Activated naive CD4-positive, alpha-beta T cell treated with anti-CD3 and anti-CD28 coated beads, Interleukin-2, amount 50 U/mL, for 72 hours (primary cell): ENCODE measurements at places on chromosomes 1 and 21. TPM values are rescaled to one million over a fixed set of nuclear protein-coding genes. Genes with fewer than 3 reads are reported as not detected.

Gene EDEM3
- 12.7 TPM for total RNA-seq

Gene CCDC27
- not detected for total RNA-seq

DNA sequence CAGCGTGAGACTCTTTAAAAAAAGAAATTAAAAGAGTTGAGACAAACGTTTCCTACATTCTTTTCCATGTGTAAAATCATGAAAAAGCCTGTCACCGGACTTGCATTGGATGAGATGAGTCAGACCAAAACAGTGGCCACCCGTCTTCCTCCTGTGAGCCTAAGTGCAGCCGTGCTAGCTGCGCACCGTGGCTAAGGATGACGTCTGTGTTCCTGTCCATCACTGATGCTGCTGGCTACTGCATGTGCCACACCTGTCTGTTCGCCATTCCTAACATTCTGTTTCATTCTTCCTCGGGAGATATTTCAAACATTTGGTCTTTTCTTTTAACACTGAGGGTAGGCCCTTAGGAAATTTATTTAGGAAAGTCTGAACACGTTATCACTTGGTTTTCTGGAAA lies 31.2 kb downstream of the IFNAR1 start:
- no peak for DNase-seq

Gene KRTAP12-2
- not detected for total RNA-seq

DNA sequence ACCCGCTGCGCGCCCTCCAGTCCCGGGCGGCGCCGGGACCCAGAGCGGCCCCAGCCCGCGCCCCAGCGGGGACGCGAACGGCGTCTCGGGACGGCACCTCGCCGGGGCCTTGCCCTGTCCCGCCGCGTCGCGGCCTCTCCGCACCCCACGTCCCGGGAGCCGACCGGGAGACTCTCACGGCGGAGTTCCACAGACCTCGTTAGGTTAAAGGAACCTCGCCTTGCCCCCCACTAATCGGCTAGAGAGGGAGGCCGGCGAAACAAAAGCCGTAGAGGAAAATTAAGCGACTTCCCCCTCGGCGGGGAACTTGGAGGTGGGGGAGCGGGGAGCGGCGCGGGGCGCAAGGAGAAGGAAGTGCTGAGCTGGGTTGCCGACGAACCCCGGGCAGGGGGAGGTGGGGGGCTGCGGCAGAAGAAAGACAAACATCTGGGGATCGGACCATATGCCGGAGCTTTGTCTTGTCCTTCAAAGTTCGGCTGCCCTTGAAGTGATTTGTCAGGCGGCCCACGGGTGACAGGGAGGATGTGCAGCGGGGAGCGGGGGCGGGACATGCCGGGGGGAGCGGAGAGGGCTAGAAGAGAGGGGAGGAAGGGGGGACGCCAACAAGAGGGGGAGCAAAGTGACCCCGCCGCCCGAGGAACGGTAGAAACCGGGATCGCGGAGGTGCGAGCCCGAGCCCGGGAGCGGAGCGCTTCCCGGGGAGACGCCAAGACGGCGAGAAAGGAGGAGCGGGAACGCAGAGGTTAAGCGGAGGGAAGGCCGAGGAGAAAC lies 120.0 kb upstream of the RRP15 start:
- DNase-seq, result peak; percentile 9

- DNase-seq, result peak; percentile 25
Observed at GRCh38 chr1:55054396-55054795, 15.0 kb downstream of the PCSK9 start.

DNA sequence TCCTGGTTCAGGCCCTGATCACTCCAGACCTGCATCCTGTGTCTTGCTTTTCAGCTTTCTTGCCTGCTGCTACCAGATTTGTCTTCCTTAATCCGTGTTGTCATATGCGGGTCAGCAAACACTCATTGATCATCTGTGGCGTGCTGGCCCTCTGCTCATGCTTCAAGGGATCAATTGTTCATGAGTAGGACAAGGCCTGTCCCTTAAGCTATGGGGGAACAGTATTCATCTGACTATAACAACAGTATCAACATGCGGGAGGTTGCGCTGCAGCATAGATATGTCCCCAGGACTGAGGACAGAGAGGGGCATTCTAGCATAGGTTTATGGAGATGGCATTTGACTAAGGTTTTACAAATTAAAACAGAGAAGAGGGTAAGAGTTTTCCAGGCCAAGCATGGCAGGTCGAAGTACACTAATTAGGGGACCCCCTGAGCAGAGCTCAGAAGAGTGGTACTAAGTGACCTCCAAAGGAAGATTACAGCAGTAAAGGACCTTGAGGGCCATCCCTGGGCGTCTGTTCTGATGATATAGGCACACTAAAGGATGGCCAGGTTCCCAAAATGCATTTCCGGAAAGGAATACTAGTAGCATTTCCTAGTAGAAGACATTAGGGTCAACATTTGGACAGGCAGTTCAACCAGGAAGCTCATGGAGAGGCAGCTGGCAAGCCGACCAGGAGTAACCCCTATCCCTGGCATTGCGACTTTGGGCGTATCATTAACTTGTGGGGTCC lies 811 bp upstream of the ZNF672 start:
- DNase-seq, result no peak

DNA sequence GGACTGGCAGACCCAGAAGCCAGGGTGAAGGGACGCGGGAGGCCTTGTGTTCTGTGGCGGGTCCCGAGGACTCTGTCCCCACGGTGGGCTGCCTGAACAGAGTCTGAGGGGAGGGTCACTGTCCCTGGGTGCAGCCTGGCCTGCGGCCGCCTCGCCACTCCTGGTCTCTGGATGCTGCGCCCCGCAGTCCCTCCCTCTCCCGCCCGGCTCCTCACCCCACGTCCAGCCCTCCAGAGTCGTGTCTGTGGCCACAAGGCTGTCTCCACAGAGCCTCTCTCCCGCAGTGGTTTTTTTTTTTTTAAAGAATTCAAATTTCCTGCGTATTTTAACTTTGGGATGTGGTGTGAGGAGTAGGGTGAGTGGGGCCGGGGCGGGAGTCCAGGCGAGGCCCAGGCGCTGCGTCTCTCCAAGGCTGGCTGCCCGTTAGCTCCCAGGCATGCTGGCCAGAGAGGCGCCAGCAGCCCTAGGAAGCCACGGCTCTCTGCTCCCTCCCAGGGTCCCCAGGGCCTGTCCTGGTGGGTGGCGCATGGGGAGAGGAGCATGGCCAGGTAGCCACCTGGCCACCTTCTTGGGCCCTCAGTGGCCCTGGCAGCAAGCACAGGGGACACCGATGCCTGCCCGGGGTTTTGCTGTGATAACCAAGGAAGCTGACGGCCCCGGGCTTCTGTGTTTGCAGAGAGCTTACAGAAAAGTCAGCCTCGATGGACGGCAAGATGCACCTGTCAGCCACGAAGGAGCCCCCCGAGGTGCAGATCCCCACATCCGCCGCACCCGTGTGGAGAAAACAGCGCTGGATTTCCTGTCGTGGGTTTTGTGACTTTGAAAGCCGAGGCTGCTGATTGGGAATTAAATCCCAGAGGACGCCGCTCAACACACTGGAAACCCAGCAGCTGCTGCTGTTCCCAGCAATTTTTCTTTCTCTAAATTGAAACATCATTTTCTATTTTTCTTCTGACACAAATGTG lies 72.8 kb downstream of the MORN1 start:
- no peak for DNase-seq

DNA sequence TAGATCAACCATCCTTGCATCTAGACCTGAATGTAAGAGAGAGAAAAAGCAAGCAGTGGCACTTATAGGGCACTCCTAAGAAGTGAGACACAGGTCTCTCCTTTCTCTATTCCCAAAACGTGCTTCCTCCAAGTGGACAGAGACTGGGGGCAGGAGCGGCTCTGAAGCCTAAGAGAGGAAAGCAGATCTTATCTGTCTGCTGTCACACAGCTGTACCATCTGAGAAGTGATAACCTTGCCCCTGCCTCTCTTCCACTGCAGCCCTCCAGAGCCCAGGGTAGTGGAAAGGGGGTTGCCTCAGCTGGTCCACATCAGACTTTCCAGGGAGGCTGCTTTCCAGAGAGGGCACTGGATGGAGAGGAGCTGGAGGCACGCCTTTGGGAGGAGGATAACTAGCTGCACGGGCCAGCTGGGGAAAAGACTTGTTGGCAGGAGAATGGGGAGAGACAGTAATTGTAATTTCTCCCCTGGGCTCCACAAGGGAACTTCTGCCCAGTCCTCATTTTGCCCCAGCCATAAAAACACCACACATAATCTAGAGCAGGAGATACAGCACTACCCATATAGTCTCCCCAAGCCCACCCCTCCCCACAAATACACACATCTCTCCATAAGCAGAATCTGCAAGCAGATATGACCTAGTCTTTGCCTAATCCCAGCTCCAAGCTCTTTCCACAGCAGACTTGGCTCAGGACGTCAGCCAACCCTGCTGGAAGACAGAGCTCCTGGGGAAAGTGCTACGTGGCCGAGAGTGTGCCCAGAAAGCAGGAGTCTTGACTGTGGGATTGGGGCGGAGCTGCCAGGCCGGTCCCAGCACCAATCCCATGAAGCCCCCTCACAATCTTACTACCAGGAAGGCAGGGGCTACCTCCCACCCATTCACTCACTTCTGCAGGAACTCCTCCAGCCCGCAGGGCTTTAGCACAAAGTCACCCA lies 31.2 kb downstream of the PIK3C2B start:
- DNase-seq, result no peak

DNA sequence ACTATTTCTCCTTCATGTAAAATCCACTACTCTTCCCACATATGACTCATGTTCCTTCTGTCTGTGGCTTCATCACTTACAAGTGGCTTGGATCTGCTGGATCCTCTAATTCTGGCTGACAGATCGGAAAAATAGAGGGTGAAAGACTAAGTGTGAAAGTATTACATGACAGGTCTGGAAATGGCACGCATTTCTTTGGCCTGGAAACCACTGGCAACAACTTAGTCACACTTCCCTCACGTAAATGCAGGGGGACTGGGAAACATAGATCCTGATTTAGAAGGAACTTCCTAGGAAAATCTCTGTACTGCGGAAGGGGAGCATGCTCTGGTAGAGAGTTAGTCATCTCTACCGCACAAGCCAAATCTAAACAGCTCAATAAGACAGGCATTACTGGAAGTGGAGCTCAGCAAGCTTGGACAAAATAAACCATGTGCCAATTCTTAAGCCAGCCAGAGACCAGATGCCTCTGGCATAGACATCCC lies 305.4 kb upstream of the PTBP2 start:
- DNase-seq, result no peak

DNA sequence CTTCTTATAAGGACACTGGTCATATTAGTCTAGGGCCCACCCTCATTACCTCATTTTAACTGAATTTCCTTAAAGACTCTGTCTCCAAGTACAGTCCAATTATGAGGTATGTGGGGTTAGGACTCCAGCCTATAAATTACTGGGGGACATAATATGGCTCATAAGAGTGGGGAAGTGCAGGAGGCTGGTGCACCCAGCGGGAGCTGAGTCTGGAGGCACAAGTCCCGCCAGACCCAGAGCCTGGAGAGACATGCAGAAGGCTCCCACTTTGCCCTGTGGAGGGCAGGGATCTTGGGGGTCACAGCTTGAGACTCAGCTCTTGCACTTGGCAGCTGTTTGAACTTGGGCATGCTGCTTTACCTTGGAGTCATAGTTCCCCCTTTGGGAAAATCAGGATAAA lies 250.4 kb downstream of the RHOU start:
- DNase-seq, result no peak
